GM12891 (cell line): ENCODE measurements at places on chromosomes 1 and 21.

- DNase-seq = no peak
These were observed at the start of gene ALPL for GRCh38 chr1:21509351-21510112. ALPL (plus strand) TSS chr1:21509423; CDS start chr1:21554082, 44,659 bp downstream.

GRCh38 chr1:153506831-153507413 lies 28.9 kb downstream of the S100A6 start:
- no peak for DNase-seq

- no peak for DNase-seq
These were observed 100.7 kb upstream of the TSPAN2 start for GRCh38 chr1:115189814-115190539.

GRCh38 chr1:41878911-41879310 lies 39.8 kb downstream of the HIVEP3 start:
- no peak for DNase-seq

GRCh38 chr1:204162494-204163074 lies 3.6 kb downstream of the REN start:
- DNase-seq = peak; percentile 79

- peak; percentile 69 for DNase-seq
These were observed 99.1 kb upstream of the ACTRT2 start for GRCh38 chr1:2921970-2922686.

DNA sequence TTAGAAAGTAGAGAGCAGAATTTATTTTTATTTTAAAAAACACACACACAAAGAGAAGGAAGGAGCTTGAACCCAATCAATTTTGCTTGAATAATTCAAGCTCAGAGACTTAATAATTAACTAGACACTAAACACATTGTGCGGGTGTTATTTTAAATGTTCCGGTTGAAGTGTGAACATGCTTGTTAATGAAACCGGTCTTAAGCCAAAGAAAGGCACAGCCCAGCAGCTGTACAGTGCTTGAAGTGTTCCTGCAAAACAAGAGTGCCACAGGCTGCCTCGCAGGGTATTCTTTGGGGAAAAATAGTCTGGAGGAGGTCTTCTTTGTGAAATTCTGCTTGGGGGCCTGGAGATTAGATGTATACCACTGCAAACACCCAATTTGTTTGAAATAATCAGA lies 2.2 kb upstream of the CDC42BPA start:
- no peak for DNase-seq

GRCh38 chr1:1910033-1910465 lies 5.0 kb upstream of the CALML6 start:
- DNase-seq = no peak

DNA sequence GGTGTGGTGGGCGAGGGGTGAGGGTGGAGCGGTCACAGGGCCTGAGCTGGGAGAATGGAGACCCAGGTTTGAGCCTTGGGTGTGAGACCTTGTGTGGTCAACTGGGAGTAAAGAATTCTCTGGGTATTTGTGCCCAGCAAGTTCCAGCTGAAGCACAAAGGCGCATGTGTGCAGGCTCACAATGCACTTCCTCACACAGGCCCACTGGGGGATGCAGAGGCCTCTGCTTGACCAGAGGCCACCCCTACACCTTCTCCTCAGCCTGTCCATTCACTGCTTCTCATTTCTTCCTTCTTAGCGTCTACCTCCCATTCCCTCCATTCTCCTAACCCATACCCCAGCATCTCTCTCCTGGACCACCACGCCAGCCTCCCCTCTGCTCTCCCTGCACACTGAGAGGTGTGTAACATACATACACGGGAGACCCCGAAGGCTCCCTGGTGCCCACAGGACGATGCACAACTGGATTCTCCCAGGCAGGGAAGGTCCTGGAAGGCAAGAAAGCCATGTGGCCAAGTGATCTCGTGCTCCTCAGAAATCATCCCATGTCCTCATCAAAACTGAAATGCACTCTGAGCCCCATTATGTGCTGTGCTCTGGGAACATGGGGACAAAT lies 12.3 kb upstream of the TTC39A start:
- no peak for DNase-seq

GRCh38 chr1:227729881-227730629 lies 5.0 kb downstream of the JMJD4 start:
- peak; percentile 56 for DNase-seq
